A549 treated with RU486 at 1 μM for 4 hours (cell line): ENCODE measurements at places on chromosomes 5 and 9. TPM values are rescaled to one million over a fixed set of nuclear protein-coding genes. Genes with fewer than 3 reads are reported as not detected.

ORM2 gene
- total RNA-seq = not detected in 5 replicates

SLC34A3 gene
- 0.07 to 0.08 TPM (median 0.07 TPM) in 3 of 5 replicates, not detected in the others for total RNA-seq

ANKRD34B gene
- 0.02 to 0.06 TPM (median 0.05 TPM) in 3 of 5 replicates, not detected in the others for total RNA-seq

SOHLH1 gene
- not detected in 5 replicates for total RNA-seq

PCAT7 gene
- total RNA-seq = 0.46 to 1.2 TPM (median 0.80 TPM) in 5 replicates

MZB1 gene
- not detected in 5 replicates for total RNA-seq

IFNA2 gene
- total RNA-seq = not detected in 5 replicates

PCDHAC1 gene
- total RNA-seq = 1.1 to 1.9 TPM (median 1.3 TPM) in 5 replicates

RFX3 gene
- 1.0 to 2.1 TPM (median 1.5 TPM) in 5 replicates for total RNA-seq

DDX4 gene
- total RNA-seq = not detected in 5 replicates

OBP2B gene
- not detected in 5 replicates for total RNA-seq

COL15A1 gene
- 0.26 to 0.50 TPM (median 0.34 TPM) in 5 replicates for total RNA-seq

GABRA1 gene
- not detected in 5 replicates for total RNA-seq

OR2K2 gene
- total RNA-seq = not detected in 5 replicates

LAMC3 gene
- 1.4 to 2.6 TPM (median 2.1 TPM) in 5 replicates for total RNA-seq

STPG3 gene
- not detected in 5 replicates for total RNA-seq

RNF14 gene
- total RNA-seq = 37.9 to 54.4 TPM (median 46.0 TPM) in 5 replicates

SYNPO gene
- total RNA-seq = 20.6 to 28.6 TPM (median 26.2 TPM) in 5 replicates

ISL1 gene
- not detected in 5 replicates for total RNA-seq
